ENCODE measurements at places on chromosomes 2 and 18.

DNA sequence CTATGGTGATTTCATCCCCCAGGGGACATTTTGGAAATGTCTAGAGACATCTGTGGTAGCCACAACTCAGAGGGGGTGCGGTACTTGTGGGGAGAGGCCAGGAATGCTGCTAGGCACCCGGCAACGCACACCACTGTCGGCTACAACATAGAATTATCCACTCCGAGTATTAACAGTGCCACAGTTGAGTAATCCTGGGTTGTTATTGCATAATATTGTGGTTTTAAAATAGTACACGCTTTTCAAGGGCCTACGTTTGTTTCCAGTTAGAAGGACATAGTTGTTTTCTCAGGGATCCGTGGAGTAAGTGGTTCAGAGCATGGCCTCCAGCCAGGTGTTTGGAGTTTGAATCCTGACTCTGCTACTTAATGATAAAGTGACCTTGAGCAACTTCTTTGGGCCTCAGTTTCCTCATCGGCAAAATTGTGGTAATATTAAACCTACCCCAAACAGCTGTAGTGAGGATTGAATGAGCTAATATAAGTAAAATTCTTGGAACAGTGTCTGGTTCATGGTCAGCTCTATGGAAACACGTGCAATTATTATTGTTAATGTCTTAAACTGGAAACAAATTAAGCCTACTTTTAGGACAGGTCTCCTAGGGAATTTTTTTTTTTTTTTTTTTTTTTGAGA lies 24.5 kb downstream of the CYP27A1 start:
- peak; percentile 23 for DNase-seq

DNA sequence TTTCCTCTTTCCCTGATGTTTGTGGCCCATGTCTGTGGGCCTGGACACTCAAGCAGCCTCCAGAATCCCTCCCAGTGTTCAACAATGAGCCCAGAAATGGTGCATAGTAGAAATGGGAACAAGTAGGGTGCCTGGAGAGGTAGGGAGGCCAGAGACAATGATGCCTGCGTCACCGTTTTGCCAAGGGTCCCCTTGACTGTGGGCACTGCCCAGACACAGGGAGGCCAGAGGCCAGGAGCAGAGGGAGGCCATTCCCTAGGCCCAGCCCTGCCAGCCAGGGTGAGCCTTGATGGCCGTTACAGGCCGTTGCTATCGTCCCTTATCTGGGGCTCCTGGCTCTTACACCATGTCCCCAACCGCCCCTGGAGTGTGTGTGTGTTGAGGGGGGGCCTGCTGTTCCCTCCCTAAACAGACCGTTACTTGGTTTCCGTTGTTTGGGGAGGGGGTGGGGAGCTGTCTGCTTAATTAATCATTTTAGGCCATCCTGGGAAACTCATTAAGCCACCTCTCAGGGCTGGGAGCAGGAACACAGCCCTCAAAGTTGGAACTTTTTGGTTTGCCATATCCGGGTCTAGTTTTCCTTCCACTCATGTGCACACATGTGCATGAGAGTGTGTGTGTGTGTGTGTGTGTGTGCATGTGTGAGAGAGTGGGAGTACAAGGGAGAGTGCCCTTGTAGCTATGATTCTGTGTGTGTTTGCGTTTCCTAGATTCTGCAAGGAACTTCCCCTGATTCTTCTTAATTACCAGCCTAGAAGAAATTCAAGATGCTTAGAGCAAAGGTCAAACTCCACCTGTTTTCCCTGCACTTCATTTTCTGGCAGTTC lies 135.2 kb upstream of the HAAO start:
- no peak for DNase-seq

DNA sequence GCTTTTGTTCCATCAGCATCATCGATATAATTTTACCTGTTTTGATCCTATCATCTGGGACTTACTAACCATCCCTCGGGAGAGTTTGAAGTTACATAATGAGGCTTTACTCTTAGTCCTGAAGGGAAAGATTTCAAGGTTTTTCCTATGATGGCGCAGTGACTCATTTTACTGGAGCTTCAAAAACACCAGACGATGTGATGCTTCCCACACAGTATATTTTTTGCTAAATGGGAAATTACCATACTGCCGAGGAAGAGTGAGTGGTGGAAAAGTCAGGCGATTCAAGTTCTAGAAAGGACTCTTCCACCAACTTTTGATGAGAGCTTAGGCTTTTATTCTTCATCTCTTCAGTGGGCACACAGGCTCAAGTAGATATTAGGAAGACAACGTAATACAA lies 44.6 kb upstream of the GCG start:
- DNase-seq: no peak

DNA sequence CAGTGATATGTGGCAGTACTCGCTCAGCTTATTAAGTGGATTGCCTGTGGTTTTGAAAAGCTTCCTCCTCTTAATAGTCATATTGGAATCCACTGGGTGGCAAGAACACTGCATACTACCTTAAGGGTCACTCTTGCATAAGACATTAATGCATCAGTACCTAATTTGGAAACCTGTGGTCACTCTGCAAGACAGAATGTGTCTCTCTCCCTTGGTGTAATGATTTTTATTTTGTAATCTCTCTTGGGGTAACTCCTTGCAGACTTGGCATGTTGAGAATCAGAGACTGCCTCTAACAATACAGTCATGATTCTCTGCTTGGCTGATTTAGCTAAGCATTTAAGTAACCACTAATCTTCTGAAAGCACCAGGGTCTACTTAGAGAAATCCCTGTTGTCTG lies 33.0 kb upstream of the IER3IP1 start:
- no peak for DNase-seq

- no peak for DNase-seq
Measured at GRCh38 chr2:233473386-233473791, 93.2 kb downstream of the USP40 start.

DNA sequence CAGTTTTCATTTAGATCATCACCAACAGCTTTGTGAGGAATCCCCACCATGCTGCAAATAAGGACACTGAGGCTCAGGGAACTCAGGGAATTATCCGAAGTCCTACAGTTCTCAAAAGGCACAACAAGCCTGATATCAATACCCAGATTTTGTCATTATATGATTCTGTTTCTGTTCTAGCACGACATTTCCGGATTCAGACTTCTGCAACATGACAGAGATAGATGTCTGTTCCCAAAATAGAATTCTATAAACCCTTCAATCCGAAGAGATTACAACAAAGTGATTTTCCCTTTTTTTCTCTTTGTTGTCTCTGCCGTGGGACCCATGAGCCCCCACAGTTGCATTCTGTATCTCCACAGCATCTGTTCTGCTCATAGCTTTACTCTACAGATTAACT lies 72.0 kb downstream of the DOCK10 start:
- no peak for DNase-seq

DNA sequence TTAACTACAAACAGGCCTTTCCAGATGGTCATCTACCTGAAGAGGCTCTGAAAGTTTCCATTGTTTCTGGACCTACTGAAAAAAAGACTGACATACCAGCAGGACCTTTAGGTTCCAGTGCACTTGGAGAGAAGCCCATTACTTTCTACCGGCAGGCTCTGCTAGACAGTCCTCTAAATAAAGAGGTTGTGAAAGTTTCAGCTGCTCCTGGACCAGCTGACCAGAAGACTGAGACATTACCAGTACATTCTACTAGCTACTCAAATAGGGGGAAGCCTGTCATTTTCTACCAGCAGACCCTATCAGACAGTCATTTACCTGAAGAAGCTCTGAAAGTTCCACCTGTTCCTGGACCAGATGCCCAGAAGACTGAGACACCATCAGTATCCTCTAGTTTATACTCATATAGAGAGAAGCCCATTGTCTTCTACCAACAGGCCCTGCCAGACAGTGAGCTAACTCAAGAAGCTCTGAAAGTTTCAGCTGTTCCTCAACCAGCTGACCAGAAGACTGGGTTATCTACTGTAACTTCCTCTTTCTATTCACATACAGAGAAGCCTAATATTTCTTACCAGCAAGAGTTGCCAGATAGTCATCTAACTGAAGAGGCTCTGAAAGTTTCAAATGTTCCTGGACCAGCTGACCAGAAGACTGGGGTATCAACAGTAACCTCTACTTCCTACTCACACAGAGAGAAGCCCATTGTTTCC lies 65.8 kb downstream of the ALMS1 start:
- DNase-seq: peak; percentile 21

GRCh38 chr18:59885579-59886163 lies 14.1 kb upstream of the PMAIP1 start:
- no peak for DNase-seq

DNA sequence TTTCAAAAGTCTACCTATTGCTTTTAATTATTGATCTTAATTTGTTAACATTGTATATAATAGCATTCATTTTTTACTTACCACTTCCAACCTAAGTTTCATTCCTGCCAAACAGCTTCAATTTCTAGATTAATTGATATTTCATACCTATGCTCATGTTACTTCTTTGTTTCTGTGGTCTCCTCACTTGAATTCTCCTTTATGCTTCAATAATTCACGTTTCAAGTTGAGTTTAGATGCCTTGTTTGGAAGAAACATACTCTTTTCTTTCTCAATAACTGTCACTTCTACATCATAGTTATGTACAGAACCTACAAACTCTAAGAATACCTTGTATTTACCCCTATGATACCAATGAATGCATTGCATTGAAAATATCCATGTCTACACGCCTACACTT lies 862.2 kb upstream of the LRATD1 start:
- DNase-seq: no peak

- no peak for DNase-seq
Measured at GRCh38 chr2:71550801-71551630, 97.7 kb downstream of the DYSF start.

- no peak for DNase-seq
Measured at GRCh38 chr2:12452185-12452584, 264.6 kb upstream of the TRIB2 start.

- DNase-seq: no peak
Measured at GRCh38 chr2:11977766-11978524, 231.5 kb downstream of the LPIN1 start.

DNA sequence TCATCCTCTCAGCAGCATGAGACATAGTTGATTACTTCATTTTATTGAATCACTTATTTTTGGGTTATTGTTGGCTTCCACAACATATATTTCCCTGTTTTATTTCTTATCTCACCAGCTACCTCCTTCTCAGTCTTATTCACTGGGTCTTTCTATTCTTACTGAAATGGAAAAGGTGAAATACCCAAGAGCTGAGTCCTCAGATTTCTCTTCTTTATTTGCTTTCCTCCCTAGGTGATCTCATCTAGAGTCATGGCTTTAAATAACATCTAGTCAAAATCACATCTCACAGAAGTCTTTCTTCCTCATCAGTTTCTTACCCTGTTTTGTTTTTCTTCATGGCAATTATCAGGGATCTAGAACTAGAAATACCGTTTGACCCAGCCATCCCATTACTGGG lies 105.0 kb upstream of the RBBP8 start:
- DNase-seq: no peak

DNA sequence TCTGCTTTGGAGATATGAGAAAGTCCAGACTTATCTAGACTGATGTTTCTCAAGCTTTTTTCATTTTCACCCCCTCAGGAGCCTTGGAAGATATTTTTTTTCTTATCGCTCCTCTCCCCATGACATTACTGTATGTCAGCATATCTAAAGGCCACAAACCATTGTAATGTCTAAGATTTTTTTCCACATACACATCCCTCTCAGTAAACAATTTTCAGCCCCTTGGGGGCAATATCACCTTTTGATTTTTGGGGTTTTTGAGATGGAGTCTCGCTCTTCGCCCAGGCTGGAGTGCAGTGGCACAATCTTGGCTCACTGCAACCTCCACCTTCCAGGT lies 60.3 kb upstream of the REL start:
- DNase-seq: no peak

- DNase-seq: no peak
Measured at GRCh38 chr2:184463102-184463865, 135.0 kb upstream of the ZNF804A start.

DNA sequence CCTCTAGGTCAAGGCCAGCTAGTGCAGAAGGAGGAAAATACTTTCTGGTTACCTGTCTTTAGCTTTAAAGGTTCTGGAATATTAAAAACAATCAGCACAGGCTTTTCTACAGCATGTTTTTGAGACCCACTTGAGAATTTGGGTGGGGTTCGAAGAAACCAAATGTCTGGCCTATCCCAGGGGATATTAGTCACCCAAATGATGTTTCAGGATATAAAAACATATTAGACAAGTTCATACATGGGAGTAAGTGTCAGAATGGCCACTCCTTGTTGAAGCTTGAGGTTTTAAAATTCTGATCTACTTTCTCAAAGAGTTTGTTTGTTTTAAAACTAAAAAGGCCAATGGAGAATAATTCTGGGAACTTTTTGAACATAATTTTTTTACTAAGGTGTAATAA lies 158.6 kb upstream of the DLX2 start:
- DNase-seq: no peak

DNA sequence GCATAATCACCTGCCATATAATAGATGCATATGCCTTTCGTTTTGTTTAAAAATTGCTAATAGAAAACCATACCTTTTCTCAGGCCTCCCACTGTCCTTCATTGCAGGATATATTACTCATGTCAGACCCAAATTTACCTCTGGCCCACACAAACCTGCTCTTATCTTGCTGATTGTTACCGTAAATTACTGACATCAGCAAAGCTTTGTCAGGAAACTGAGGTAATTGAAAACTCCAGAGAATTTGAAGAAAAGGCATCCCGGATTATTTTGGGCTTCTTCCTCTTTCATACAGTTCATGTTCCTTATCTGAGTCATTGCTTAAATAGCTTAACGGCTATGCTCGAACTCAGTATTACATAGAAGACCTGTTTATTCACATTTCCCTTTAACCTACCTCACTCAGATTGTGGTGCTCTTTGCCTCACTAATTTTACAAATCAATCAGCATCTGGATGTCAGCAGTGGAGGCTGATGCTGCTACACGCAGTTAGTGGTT lies 145.7 kb downstream of the ZEB2 start:
- DNase-seq: no peak

- peak; percentile 90 for DNase-seq
Measured at GRCh38 chr2:12716282-12717190, at the start of gene TRIB2. Gene TRIB2 (plus strand): TSS chr2:12716936. CDS start chr2:12718308, 1,372 bp downstream.

DNA sequence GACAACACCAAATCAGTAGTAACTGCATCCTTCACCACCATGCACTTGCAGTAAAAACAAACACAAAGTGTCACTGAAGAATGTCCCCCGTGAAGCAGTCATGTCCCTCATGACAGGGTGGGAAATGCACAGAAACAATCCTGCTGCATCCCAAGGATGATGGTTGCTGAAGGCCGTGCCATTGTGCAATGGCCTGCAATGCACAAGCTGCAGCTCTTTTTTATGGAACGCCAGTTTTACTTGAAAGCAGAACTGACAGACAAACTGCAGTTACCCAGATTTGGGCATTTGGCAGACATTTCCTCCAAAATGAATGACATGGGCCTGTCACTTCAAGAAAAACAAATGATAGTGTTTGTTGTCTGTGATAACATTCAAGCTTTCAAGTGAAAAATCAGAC lies 2.4 kb upstream of the CHST10 start:
- DNase-seq: no peak

GRCh38 chr2:114156366-114157056 lies 266.6 kb downstream of the ACTR3 start:
- DNase-seq: no peak

GRCh38 chr2:68482296-68482820 lies 15.0 kb downstream of the APLF start:
- no peak for DNase-seq

DNA sequence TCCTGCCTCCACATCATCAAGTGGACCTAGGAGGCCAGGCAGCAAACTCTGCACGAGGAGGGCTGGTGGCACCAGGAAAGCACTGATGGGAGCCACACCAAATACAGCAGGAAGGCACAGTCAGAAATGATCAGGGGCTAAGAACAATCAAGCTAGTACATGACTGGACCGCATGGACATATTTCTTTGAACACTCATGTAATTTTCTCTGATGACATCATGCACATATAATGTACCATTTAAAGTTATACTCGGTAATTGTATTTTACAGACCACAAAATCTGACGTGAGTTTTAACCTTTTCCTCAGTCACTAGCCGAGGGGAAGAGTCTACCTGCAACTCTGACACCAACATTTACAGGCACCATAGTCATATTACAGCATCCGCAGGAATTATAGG lies 76.7 kb downstream of the XDH start:
- no peak for DNase-seq

Measured in globus pallidus (tissue), 1 donor.